ENCODE measurements at places on chromosomes 11 and 22. TPM values are rescaled to one million over a fixed set of nuclear protein-coding genes. Genes with fewer than 3 reads are reported as not detected.

Gene ARHGAP20
- total RNA-seq: 0.97 TPM

Gene C22orf42
- total RNA-seq: not detected

Gene DTX4
- total RNA-seq: 0.22 TPM

Gene CYTH4
- not detected for total RNA-seq

Gene ZDHHC5
- total RNA-seq: 43.6 TPM

Gene YPEL4
- total RNA-seq: 1.7 TPM

DNA sequence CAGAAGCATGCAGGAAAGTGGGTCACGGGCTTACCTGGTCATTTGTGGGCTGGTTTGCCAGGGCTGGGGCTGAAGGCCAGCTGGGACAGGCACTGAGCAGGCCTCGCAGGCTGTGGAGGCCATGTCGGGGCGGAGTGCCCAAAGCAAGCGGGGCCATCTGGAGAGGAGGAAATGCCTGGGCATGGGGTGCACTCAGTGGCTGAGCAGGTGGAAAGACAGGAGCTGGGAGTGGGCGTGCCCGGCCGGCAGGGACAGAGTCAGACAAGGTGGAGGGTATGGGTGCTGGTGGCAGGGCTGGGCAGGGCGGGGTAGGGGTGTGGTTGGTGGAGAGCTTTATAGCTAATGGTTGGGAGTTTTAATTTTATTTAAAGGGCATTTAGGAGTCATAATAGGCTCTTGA lies 27.4 kb downstream of the DAGLA start:
- H3K36me3 ChIP-seq: no peaks in the 10 kb centered on the region
- H3K4me1 ChIP-seq: no peaks in the 10 kb centered on the region
- no peak overlapping the region for H3K27ac ChIP-seq
- no peak overlapping the region for H3K4me3 ChIP-seq
- H3K27me3 ChIP-seq: no peaks in the 10 kb centered on the region

DNA sequence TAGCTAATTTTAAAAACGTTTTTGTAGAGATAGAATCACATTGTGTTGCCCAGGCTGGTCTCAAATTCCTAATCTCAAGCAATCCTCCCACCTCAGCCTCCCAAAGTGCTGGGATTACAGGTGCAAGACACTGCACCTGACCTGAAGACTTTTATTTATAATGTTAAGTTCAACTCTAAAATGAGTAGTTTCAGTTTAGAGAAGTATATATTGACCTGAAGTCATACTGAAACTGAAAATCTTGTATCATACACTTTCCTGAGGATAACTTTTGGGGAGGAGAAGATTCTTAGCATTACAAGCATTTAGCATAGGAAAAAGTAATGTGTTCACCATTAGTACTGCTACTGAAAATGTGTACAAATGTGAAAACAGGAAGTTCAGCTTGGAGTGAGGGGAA lies 249.3 kb downstream of the CASP12 start:
- no peak for DNase-seq
- H3K27me3 ChIP-seq: no peaks in the 10 kb centered on the region
- no peak overlapping the region for H3K27ac ChIP-seq
- no peaks in the 10 kb centered on the region for H3K36me3 ChIP-seq
- H3K4me1 ChIP-seq: no peaks in the 10 kb centered on the region
- H3K4me3 ChIP-seq: no peak overlapping the region

- H3K27ac ChIP-seq: peak overlapping the region; percentile 94
- H3K4me3 ChIP-seq: peak overlapping the region; percentile 68
- H3K36me3 ChIP-seq: no peaks in the 10 kb centered on the region
- DNase-seq: peak; percentile 24
Measured at GRCh38 chr22:38257650-38258250, 15.1 kb downstream of the TMEM184B start.

GRCh38 chr11:75492181-75492820 lies 33.4 kb downstream of the GDPD5 start:
- H3K27ac ChIP-seq: no peak overlapping the region
- peaks cover 7% of the 10 kb centered on the region for H3K4me1 ChIP-seq
- no peak for DNase-seq
- H3K27me3 ChIP-seq: no peaks in the 10 kb centered on the region

GRCh38 chr22:23789121-23789520 lies 2.4 kb downstream of the SMARCB1 start:
- no peak for DNase-seq
- peaks cover 1% of the 10 kb centered on the region for H3K36me3 ChIP-seq
- H3K4me3 ChIP-seq: no peak overlapping the region
- H3K27me3 ChIP-seq: no peaks in the 10 kb centered on the region
- no peak overlapping the region for H3K27ac ChIP-seq

GRCh38 chr11:86205421-86206336 lies 38.9 kb upstream of the EED start:
- H3K27ac ChIP-seq: no peak overlapping the region
- H3K36me3 ChIP-seq: no peaks in the 10 kb centered on the region
- H3K27me3 ChIP-seq: no peaks in the 10 kb centered on the region
- peaks cover 9% of the 10 kb centered on the region for H3K4me1 ChIP-seq

GRCh38 chr11:125807909-125808308 lies 20.0 kb downstream of the PATE3 start:
- H3K27ac ChIP-seq: no peak overlapping the region
- H3K27me3 ChIP-seq: no peaks in the 10 kb centered on the region
- DNase-seq: peak; percentile 36
- no peaks in the 10 kb centered on the region for H3K36me3 ChIP-seq
- H3K4me1 ChIP-seq: no peaks in the 10 kb centered on the region
- H3K4me3 ChIP-seq: no peak overlapping the region

- no peak overlapping the region for H3K4me3 ChIP-seq
- no peaks in the 10 kb centered on the region for H3K36me3 ChIP-seq
- H3K4me1 ChIP-seq: peaks cover 6% of the 10 kb centered on the region
- H3K27me3 ChIP-seq: no peaks in the 10 kb centered on the region
Measured at GRCh38 chr11:121248496-121248895, 44.1 kb upstream of the SC5D start.

DNA sequence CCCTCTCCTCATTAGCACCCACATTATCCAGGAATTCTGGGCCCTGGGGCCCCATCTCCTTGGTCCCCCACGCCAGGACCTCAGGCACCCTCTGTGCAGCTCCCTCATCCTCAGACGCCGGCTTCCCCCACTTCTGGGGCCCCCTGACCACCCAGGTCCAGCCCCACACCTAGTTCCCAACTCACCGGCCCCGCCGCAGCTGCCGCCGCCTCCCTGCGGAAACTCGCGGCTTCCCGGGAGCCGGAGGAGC lies at the start of gene PCSK7:
Gene PCSK7, minus strand, starts transcription at position 232 of the 250 bp plus-strand sequence. CDS start 2,229 bp downstream, outside the sequence.
- H3K27ac ChIP-seq: peak within 1 kb of the TSS; percentile 77
- no peaks in the 10 kb centered on the region for H3K36me3 ChIP-seq
- no peaks in the 10 kb centered on the region for H3K27me3 ChIP-seq
- no peak for DNase-seq
- H3K4me3 ChIP-seq: peak within 1 kb of the TSS; percentile 97

- H3K36me3 ChIP-seq: no peaks in the 10 kb centered on the region
- no peaks in the 10 kb centered on the region for H3K4me1 ChIP-seq
- DNase-seq: no peak
- H3K27ac ChIP-seq: no peak overlapping the region
Measured at GRCh38 chr11:134355656-134356055, 23.9 kb downstream of the GLB1L2 start.

DNA sequence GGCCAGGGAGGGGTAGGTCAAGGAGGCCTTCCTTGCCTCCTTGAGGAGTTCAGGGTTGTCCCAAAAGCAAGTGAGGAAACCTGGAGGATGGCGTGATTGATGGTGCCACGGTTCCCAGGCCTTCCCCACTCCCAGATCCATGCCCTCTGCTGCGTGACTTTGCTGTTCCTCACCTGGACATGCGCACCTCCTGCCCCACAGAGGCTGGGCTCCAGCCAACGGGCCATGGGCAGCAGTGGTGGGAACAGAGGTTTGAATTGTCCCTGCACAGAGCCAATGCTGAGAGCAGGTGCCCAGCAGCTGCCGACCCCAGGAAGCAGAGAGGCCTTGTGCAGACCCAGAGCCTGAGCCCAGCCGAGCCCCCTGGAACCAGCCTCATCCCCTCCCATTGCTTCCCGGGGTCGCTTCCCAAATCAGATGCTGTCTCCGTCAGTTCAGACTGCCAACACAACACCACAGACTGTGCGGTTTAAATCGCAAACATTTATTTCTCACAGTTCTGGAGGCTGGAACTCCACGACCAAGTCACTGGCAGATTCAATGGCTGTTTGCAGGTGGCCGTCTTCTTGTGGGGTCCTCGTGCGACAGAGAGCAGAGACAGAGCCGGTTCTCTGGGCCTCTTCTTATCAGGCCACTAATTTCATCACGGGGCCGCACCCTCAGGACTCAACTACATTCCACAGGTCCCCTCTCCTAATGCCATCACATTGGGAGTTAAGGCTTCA lies 6.2 kb upstream of the LINC01488 start:
- no peaks in the 10 kb centered on the region for H3K27me3 ChIP-seq
- H3K4me1 ChIP-seq: peaks cover 7% of the 10 kb centered on the region
- no peak for DNase-seq
- H3K4me3 ChIP-seq: no peak overlapping the region
- no peaks in the 10 kb centered on the region for H3K36me3 ChIP-seq

- no peak for DNase-seq
- no peaks in the 10 kb centered on the region for H3K4me1 ChIP-seq
- H3K36me3 ChIP-seq: no peaks in the 10 kb centered on the region
- H3K4me3 ChIP-seq: no peak overlapping the region
- H3K27ac ChIP-seq: no peak overlapping the region
- H3K27me3 ChIP-seq: no peaks in the 10 kb centered on the region
Measured at GRCh38 chr11:124978316-124978715, 24.3 kb downstream of the CCDC15 start.

DNA sequence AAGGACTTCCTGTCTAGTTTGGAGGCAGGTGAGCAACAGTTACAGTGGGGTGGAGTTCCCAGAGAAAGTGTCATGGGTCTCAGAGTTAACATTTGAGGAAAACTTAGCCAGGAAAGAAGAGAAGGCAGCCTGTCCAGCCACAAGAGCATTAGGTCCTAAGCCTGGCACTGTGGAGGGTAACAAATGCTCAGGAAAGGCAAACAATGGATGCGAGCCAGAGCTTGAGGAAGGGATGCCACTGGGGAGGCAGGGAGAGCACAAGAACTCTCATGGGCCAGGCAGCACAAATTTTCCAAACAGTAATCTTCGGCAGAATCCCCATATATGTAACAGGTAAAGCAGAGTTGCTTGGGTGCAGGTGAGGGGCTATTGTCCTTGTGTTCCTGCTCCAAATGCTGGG lies 8.0 kb upstream of the SERPIND1 start:
- no peak for DNase-seq
- H3K27me3 ChIP-seq: no peaks in the 10 kb centered on the region
- H3K36me3 ChIP-seq: peaks cover 8% of the 10 kb centered on the region
- no peak overlapping the region for H3K27ac ChIP-seq
- H3K4me3 ChIP-seq: no peak overlapping the region
